ENCODE measurements at places on chromosomes 2 and 18.

GRCh38 chr2:241859436-241860183 lies 916 bp upstream of the PDCD1 start:
- peak; percentile 53 for DNase-seq

- DNase-seq, result peak; percentile 78
These were observed 53.2 kb downstream of the BMPR2 start for GRCh38 chr2:202429164-202429980.

DNA sequence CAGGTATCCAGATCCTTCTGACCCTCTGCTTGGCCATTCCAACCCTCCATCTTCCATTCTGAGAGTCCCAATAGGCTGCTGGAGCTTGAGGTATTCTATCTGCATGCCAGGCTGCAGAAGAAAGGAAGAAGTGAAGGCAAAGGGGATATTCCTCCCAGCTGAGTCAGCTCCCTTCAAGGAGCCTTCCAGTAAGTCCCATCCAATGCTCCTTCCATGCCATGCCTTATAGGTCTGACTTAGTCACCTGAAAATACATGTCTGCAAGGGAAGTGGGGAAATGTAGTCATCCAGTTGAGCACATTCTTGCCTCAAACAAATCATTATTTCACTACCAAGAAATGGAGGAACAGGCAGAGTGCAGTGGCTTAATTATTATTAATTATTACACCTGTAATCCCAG lies 464.6 kb downstream of the CNTNAP5 start:
- DNase-seq, result no peak

DNA sequence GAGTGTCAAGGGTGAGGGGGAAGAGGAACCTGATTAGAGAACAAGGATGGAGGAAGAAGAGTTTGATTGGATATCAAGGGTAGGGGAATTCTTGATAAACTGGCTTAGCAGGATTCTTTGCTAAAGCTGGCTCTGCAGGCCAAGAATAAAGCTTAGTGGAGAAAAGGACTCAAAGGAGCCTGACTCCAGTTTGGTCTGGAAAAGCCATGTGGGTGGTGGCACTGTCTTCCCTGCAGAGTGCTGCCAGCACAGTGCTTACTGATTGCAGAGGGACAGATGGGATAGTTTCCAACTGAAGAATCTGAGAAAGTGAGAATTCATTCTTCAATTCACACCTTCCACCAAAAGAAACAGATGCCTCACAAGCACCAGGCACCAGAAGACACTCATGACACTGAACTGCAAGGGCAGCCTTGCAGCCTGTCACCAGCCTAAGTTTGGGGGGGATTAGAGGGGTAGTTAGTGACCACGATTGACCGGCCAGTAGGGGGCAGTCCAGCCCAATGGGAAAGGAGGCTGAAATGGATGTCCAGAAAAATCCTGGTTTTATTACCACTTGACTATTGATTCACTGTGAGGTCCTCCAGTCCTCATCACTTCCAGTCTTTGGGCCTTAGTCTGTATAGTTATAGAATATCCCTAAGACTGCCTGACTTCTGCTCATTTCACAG lies 334.5 kb downstream of the SMAD2 start:
- DNase-seq, result peak; percentile 3

DNA sequence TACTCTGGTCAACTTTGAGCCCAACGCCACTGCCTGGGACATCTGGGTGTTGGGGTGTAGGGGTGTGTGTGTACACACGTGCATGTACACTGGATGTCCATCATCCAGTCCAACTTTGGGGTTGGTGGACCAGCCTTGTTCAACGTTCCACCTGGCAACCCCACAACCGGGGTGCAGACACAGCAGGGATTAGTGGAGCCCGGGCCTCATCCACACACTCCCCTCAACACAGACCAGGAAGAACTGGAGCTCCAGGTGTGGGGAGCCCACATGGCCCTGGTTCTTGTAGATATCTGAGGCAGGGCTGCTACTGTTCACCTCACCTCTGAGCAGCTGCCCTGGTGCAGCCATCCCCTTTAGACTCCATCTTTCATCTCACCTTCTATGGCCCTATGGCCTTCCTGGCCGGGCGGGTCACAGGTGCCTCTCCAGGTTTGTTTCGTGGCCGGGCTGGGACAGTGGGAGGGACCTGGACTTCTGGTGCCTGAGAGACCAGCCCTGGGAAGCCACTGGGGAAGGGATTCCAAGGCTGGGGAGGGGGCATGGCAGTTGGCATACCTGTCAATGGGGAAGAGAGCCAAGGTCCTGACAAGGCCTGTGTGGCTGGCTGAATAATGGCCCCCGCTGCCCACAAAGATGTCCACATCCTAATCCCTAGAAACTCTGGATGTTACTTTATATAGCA lies 7.5 kb downstream of the NEU2 start:
- no peak for DNase-seq

GRCh38 chr2:176193048-176193447 lies 4.6 kb downstream of the HOXD1 start:
- no peak for DNase-seq

- peak; percentile 86 for DNase-seq
These were observed 27.0 kb downstream of the TMEM200C start for GRCh38 chr18:5868218-5868854.

DNA sequence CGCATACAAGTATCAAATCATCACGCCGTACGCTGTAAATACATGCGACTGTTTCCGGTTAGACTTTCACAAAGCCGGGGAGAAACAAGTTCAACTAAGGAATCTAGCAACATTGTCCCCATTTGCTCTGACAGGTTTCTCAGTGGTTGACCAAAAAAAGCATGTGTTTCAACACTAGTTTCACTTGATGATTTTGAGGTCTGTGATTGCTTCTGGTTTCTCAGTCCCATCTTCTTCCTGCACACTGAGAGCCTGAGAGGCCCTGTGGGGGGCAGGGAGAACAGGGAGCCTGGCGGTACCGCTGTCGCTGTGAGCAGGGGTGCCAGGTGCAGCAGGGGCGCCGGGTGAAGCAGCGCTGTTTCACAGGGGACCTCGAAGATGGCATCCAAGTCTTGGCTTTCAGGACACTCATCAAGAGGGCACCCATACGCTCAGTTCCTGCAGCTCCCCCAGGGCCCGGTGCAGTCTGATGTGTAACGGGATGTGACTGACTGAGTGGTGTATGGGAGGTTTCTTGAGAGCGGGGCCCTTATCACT lies 270.9 kb downstream of the TWIST2 start:
- no peak for DNase-seq

- DNase-seq, result no peak
These were observed 3.2 kb upstream of the GLS start for GRCh38 chr2:190877436-190877835.

DNA sequence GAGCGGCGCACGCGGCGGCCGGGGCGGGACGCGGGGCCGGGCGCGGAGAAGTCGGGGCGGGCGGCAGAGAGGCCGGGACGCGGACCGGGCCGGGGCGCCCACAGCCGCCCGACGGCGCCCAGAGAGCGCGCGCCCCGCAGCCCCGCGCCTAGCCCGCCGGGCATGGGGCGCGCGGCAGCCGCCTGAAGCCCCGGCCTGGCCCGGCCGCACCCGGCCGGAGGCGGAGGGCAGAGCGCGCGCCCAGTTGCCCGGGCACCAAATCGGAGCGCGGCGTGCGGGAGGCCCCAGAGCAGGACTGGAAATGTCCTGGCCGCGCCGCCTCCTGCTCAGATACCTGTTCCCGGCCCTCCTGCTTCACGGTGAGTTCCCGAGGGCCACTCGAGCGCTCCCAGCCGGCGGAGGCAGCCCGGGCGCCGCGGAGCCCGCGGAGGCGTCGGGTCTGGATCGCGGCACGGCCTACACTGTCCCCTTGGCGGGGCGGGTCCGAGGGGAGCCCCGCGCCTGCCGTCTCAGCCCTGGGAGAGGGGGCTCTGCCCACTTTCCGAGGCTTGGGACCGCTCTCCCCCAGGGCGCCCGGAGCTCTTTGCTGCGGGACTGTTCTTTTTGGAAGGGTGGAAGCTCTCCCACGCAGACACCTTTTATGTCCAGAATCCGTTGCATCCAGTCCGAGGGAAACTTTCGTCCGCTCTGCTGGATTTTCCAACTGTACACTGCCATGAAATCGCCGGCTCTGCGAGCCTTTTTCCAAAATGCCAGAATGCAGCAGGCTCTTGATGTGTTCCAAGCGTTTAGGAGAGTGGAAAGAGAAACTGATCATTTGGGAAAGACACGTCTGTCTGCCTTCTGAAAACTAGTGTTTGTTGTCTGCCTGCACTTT lies 484 bp downstream of the APCDD1 start:
- DNase-seq, result peak; percentile 4

GRCh38 chr2:149258531-149258930 lies 71.9 kb upstream of the LYPD6 start:
- no peak for DNase-seq

DNA sequence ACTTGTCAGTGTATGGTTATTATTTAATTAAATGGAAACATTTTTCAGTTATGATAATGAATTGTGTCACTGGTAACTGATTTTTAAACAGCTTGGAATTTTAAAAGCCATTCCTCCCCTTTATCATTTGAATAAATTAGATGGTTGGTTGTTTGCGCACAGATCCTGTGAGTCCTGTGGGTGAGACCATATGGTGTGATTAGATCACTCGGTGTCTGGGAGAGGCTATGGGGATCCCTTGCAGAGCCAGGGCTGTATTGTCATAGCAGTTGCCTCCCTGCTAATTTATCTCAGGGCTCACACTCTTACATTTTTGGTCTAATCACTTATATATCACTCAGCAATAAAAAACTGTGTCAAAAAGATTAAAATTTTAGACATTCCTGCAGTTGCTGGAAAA lies 133.5 kb downstream of the ASXL3 start:
- DNase-seq, result no peak

DNA sequence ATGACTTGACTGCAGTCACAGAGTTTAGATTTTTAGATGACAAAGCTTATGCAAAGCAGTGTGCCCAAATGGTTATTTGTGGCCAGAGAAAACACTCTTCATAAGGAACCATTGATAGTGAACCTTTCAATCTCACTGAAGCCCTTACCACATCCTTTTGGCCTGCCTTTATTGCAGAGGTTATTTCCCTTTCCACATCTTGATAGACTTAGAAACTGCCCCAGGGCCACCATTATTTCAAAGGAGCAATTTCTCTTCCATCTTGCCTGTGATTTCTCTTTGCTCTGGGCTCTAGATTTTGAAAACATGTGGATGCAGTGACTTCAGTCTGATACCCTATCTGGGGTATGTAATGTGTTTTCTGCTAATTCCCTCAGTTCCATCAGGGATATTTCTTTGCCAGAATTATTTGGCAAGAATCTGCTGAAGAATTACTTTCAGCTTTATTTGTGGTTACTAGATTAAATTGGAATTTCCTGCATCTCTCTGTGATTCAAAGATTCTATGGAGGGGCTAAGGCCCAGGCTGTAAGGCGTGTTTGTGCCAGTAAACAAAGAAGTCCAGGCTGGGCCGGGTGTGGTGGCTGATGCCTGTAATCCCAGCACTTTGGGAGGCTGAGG lies 51.0 kb downstream of the MOGAT1 start:
- no peak for DNase-seq

GRCh38 chr2:172038121-172038520 lies 38.4 kb downstream of the METAP1D start:
- no peak for DNase-seq

DNA sequence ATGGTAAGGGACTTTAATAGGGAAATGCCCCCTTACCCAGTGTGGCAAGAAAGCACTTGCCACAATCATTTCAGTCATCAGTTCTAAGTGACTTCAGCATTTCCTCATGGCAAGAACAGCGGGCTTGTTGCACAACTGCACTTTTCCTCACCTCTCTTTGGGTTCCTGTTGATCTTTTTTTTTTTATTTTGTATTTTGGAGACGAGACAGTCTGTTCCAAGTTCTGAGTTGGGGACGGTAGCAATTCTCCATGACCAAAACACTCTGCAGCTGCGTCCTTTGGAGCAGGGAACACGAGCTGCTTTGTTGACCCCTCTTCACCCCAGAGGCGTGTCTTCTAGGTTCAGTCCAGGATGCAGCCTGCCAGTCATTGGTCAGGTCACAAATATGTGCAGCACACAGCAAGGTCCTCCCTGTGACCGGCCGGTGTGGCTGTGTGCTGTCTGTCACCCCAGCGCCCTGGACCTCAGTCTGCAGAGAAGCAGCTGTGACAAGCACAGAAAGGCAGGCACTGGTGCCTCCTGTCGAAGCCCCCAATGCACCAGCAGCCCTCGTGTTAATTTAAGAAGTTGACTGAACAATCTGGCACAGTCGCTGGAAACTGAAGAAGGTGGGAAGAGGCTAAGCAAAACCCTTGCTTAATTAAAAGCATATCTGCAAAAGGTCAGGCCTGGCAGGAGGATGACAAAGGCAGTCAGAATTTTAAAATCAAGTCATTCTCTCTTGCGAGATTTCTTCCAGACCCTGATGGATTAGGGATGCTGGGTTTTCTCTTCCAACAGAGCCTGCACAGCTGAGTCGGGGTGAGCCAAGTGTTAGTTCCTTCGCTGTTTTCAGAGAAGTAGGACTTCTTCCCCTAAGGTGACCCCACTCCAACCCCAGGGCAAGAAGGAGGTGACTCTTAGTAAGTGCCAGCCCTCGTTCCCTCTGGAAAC lies 96.7 kb upstream of the COPS8 start:
- DNase-seq, result peak; percentile 93

DNA sequence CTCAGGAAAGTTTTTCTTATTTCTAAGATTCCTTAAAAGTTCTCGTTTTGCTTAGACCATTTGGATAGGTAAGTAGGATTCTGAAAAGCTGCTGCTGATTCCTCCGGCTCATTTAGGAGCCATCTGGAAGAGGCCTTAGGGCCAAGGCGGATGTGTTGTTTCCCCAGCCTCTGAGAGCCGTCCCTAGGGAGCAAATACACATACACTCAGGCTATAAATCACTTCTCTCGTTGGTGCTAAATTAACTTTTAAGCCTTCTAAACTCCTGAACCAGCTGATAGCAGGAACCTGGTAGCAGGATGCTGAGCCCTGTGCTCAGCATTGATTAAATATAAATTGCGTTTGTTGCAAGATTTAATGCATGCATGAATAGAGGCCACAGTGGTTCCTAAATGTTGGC lies 109.8 kb downstream of the ADCYAP1 start:
- DNase-seq, result no peak

DNA sequence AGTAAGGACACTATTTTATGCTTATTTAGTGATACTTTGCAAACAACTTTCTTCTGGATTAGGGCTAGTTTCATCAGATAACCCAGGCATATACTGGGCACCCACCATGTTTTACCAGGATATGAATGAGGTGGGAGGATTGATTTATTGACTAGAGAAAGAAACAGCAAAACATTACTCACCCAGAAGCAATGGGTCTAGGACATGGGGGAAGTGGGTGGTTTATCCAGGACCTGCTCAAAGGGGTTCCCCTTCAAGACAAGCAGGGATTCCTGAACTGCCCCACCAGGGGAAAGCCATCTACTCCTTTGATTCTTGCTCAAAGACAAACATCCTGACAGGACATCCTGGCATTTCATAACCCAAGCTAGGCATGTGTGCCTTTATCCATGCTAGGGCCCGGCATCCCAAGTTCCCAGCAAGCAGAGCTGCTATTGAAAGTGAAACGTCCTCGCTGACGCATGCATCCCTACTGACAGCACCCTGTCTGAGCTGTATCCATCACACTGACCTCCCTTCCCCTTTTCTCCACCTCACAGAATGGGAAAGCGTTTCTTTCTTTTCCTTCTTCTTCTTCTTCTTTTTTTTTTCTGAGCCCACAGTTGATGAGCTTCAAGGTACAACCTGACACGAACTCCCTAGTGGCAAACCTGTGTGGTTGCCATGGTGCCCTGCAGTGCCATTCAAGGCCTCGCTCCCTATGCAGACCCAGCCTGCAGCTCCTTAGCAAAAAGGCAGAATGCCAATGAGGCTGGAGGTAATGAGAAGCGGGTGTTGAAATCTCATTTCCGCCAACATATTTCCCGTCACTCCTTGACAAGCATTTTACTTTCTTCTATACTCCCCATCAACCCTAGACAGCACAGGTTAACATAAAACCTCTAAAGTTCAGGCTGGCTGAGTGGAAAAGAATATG lies 70.5 kb downstream of the CLHC1 start:
- DNase-seq, result peak; percentile 37
